ENCODE measurements at places on chromosomes 2 and 18.

- DNase-seq, result no peak
Measured at GRCh38 chr2:23469142-23469540, 84.2 kb downstream of the KLHL29 start.

DNA sequence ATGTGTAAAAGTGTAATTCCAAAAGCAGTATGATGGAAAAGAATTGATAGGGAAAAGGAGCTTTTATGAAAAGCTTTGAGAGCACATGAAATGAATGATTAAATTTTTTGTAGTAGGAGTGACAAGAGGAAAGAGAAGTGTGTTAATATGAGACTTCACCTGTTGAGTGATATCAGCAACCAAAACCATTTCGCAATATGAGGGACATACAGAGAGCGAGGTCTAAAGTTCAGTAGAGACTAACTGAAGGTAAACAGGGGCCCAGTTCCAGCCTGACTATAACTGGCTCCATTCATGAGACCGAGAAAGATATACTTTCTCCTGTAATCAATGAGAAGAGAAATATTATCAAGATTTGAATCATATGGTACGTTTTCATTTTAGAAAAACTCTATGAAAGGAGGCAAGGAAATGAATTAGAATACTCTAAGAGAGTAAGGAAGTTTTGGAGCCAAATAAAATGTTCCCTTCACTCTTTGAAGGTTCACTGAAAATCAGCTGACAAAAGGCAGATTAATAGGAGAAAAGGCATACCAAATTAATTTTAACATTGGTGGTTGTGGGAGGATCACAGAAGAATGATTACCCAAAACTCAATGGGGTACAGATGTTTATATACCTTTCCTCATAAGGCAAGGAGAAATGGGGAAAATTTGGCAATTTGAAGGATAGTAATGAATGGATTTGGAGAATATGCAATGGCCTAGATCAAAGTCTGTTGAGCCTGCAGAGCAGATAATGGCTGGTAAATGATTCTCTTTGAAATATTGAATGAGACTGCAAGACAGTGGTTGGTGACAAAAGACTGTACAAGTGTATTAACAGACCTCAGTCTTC, 932.2 kb downstream of the TDRD15 start:
- DNase-seq, result no peak

GRCh38 chr2:179238027-179238426, 26.6 kb downstream of the SESTD1 start:
- DNase-seq, result no peak

- no peak for DNase-seq
Measured at GRCh38 chr18:67508146-67508545, 8.4 kb downstream of the DSEL start.

DNA sequence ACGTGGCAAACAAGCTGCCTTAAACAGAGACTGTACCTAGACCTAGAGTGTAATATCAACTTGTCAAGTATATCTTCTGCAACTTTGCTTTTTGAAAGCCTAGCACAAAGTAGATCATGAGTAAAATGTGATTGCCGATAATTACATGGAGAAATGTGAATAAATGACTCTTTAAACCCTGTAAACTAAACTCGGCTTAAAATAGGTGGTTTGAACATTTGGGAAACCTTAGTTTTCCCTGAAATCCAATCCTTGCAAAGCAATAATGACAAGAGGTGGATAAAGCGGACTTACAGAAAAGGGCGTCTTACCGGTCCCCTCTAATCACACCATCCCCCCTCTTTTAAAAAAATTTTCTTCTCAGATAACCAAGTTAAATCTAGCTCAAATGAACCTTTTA, 549 bp upstream of the PSMD14 start:
- no peak for DNase-seq

DNA sequence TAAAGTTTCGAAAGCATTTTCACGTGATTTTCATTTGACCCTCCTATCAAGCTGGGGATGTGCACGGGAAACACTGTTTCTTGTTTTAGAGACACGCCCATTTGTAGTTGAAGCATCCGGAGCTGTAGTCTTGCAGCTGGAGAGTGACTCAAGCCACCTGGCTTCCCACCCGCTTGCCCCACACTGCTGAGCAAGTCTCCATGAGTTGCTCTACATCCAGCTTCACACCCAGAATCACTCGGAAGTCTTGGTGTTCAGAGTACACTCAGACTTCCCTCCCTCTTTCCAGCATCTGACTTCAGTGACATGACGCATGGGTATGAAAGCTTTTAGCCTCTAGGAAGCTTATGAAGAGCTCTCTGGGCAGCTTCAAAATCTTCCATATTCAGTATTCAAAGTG, 262.4 kb downstream of the NBAS start:
- no peak for DNase-seq

DNA sequence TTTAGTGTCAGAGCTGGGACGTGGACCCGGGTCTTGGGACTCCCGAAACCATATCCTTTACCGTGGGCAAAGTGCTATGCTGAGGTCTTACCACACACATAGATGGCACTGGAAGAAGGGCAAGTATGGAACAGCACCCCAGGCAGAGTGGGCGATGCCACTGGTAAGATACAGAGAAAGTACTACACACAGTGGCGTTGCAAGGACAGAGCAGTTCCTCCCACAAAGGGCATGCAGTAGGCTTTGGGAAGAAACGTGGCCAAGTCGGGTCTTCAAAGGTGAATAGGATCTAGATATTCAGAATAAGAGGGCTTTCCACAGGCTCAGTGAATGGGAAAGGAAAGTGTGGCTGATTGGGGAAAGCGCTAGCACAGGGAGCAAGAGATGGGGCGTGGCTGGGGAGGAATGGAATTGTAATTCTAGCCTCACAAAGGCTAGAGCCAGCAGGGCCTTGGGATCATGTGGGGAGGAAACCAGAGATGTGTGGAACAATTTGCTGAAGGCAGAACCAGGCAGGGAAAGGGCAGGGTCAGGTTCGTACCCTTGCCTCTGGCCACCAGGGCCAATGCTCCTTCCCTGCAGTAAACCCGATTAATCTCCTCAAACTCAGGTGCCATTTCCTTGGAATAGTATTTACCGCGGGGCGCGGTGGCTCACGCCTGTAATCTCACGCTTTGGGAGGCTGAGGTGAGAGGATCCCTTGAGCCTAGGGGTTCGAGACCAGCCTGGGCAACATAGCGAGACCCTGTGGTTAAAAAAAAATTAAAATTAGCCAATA, 36.0 kb downstream of the PCBP1 start:
- no peak for DNase-seq

DNA sequence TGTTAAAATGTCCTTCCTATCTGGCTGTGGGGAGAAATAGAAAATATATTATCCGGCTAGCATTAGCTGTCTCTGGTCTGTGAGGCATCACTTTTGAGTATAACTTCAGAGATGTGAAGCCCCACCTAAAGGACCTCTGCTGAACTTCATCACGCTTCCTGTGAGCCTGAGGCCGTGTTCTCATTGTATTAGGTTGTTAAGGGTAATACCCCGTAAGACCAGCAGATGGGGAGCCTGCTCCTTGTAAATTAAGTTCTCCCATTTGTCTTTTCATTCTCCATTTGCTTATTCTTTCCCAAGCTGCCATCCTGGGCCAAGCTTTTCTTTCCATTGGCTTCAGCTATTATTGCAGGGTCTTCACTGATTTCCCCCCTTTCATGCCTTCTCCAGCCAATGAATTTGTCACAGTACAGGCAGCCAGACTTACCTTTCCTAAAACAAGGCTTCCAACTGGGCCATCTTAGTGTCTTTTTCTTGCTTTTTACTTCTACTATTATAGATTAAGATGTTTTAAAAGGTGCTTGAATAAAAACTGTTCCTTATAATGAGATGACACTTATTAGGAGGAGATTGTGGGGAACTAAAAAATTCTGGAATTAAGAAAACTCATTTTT, 12.4 kb downstream of the NIF3L1 start:
- peak; percentile 56 for DNase-seq

- no peak for DNase-seq
Measured at GRCh38 chr2:62379566-62379965, 126.4 kb downstream of the TMEM17 start.

DNA sequence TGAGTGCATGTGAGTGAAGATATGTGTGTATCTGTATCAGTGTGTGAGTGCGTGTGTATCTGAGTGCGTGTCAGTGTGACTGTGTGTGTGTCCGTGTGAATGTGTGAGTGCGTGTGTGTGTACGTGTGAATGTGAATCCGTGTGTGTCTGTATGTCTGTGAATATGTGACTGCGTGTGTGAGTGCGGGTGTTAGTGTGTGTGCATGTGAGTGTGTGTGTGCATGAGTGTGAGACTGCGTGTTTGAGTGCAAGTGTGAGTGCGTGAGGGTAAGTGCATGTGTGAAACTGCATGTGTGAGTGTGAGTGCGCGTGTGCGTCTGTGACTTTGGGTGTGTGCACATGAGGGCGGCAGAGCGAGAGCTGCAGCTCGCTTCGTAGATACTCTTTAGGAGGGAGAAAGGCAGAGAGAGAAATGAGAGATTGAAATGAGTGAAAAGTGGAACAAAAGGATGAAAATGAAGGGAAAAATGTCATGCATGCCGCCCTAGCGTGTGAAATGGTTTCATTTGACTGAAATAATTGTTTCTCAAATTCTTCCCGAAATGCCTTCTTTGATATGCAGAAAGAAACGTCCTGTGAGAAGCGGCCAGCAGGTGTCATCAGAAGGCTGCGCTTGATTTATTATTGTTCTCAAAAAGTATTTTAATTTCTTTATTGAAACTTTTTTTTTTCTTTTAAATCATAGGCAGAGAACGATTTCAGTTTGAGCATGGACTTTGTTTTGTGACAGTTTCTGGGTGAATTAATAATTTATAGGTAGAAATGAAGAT, 25.6 kb downstream of the ZNF407 start:
- DNase-seq, result peak; percentile 15

DNA sequence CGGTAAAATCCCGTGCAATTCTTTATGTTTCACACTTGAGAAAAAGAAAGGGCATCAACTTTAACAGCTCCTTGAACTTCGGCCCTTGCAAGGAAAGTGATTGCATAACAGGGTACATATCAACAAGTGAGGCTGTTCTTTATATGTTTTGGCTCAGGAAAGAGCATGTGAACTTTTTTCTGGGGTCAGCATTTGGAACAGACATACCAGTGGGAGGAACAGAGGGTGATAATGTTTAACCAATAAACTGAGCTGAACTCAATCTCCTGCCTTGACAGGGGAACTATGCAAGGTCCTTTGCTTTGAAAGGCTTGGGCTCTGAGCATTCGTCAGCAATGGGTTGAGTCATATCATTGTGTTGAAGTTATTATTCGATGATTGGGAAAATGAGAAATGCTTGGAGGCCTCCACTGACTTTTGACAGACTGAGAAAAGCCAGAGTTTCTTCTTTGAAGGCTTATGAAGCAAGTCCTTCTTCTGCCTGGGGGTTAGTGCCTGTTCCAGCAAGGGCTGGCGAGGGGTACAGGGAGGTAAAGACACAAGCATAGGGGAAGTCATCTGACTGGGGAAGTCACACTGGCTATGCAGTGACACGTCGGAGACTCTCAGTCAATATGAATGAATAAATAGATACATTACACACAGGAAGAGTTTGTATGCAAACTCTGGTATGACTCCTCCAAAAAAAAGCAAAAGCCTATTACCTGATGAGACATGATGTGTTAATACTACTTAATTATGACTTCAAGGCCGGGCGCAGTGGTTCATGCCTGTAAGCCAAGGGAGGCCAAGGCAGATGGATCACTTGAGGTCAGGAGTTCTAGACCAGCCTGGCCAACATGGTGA, 57.2 kb downstream of the CYB5A start:
- DNase-seq, result no peak

DNA sequence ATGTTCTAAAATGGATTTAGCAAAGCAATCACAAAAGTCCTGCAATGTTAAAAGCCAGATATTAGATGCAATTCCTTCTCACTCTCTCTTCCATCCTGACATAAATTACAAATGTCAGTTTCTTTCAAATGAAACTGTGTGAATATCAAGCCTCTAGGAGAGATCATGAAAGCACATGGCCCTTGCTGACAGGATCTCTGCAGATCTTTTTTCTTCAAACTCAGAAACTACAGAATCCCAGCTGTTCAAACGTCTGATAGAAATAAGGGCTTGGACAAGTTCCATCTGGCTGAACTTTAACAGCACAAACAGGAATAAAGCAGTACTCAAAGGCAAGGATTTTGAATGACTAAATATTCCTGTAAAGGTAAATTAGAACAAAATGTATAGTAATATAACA, 47.6 kb downstream of the PDE1A start:
- DNase-seq, result no peak

- no peak for DNase-seq
Measured at GRCh38 chr18:37508207-37508606, 57.4 kb downstream of the CELF4 start.

- DNase-seq, result no peak
Measured at GRCh38 chr2:33395655-33396249, 80.7 kb upstream of the RASGRP3 start.

DNA sequence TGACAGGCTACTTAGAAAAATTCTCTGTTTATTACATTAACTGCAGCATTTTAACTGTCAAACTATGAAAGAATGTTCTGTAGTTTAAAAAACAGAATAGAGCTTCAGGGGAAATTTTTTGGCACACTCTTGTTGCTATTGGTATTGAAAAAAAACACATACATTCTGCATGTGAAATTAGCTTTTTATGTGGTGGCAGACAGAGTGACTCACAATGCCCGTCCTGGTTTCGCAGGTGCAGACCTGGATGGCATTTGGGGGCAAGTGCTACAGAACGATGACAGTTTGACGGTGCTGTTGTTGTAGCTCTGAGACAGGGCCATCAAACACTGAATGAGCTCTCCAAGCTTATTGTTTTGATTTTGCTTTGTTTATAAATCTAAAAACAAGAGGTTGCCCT, 105.0 kb upstream of the MAP3K20 start:
- DNase-seq, result no peak

GRCh38 chr2:7033136-7033960, 116.1 kb downstream of the RNF144A start:
- DNase-seq, result no peak

- DNase-seq, result no peak
Measured at GRCh38 chr18:59945544-59945943, 45.7 kb downstream of the PMAIP1 start.

DNA sequence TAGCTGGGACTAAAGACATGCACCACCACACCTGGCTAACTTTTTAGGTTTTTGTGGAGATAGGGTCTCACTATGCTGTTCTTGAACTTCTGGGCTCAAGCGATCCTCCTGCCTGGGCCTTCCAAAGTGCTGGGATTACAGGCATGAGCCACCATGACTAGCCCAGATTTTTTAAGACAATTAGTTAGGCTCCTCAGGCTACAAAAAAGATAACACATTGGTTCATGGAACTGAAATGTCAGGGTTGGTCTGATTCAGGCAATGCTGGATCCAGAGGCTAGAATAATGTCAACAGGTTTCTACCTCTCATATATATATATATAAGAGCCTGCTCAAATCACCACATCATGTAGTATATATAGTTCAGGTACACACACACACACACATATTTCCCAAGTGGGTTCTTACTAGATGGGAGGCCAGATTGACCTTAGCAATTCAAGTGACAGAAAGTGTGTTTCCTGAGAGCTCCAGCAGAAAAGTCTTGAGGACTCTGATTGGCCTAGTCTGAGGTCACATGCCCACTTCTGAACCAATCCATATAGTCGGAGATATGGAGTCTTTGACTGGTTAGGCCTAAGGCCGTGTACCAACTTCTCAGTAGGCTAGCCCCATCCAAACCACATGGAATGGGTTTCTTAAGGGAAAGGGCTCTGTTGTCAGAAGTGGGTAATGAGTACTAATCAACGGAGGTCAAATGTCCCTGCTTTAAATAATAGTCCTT, 72.6 kb upstream of the LAPTM4A start:
- DNase-seq, result no peak
